ENCODE measurements at places on chromosomes 13 and 19. TPM values are rescaled to one million over a fixed set of nuclear protein-coding genes. Genes with fewer than 3 reads are reported as not detected.

The BST2 gene
- 4.3 TPM for total RNA-seq

DNA sequence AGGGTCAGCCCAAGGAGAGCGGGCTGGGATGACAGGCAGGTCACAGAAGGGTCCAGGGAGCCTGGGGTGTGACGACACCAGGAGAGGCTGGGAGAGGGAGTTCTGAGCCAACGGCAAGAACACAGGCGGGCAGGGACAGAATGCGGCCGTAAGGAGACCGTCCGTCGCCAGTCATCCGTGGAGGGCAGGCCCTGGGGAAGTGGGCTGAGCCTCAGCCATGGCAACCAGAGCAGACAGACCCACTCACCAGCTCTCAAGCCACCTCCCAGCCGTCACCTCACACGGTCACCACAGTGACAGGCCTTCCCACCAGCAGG lies 3.7 kb upstream of the TMEM86B start:
- H3K27ac ChIP-seq, result no peak overlapping the region
- H3K27me3 ChIP-seq, result no peaks in the 10 kb centered on the region
- DNase-seq, result no peak
- H3K4me1 ChIP-seq, result no peaks in the 10 kb centered on the region
- no peak overlapping the region for H3K4me3 ChIP-seq

DNA sequence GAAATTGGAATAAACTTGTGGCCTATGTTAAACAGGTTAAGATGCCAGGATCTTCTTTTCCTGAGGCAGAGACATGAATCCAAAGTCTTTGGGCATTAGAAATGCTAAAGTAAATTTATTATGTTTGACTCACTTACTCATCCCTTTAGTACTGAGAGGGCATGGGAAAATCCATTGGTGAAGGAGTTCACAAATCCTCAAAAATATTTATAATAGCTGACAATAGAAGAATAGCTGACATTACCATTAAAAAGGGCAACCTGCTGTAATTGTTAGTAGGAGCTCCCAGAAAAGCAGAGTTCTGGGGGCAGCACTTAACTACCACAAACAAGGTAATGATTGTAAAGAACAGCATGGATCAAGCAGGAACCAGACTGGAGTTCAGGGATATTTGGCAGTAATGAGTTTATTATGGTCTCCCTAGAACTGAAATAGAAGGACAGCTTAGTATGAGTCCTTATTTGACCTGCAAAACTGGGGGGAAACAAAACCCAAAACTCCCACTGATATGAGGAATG lies 285.8 kb upstream of the KLHL1 start:
- H3K36me3 ChIP-seq, result no peaks in the 10 kb centered on the region
- no peak overlapping the region for H3K27ac ChIP-seq
- H3K27me3 ChIP-seq, result no peaks in the 10 kb centered on the region
- DNase-seq, result no peak

The ADAT3 gene
- 1.7 TPM for total RNA-seq

The PEX11G gene
- total RNA-seq, result 3.9 TPM
